Glomerular endothelial cell (primary cell): ENCODE measurements at places on chromosomes 13 and 19. TPM values are rescaled to one million over a fixed set of nuclear protein-coding genes. Genes with fewer than 3 reads are reported as not detected.

TEAD2 gene
- 55.2 and 58.0 TPM in 2 replicates for total RNA-seq

PSG3 gene
- 0.29 TPM in 1 of 2 replicates, not detected in the other for total RNA-seq

ZNF547 gene
- total RNA-seq, result 2.3 and 6.1 TPM in 2 replicates

GRIK5 gene
- total RNA-seq, result 0.23 TPM in 1 of 2 replicates, not detected in the other

ZIC5 gene
- not detected in 2 replicates for total RNA-seq

BRME1 gene
- 0.15 and 1.4 TPM in 2 replicates for total RNA-seq

ONECUT3 gene
- total RNA-seq, result not detected in 2 replicates

PRR36 gene
- not detected in 2 replicates for total RNA-seq

BTBD2 gene
- total RNA-seq, result 80.6 and 82.3 TPM in 2 replicates

CGB3 gene
- total RNA-seq, result not detected in 2 replicates

SWSAP1 gene
- 1.1 and 4.1 TPM in 2 replicates for total RNA-seq

SLC5A5 gene
- total RNA-seq, result not detected in 2 replicates

VSTM1 gene
- total RNA-seq, result not detected in 2 replicates

CCDC106 gene
- 24.0 and 28.7 TPM in 2 replicates for total RNA-seq

CYP2A6 gene
- not detected in 2 replicates for total RNA-seq

SELENOV gene
- total RNA-seq, result not detected in 2 replicates

BEST2 gene
- total RNA-seq, result not detected in 2 replicates

NCR1 gene
- total RNA-seq, result not detected in 2 replicates

TYROBP gene
- total RNA-seq, result not detected in 2 replicates

KBTBD6 gene
- 5.8 and 6.2 TPM in 2 replicates for total RNA-seq

CLASRP gene
- 42.7 and 43.3 TPM in 2 replicates for total RNA-seq

MAB21L1 gene
- not detected in 2 replicates for total RNA-seq

SMG9 gene
- 21.3 and 24.5 TPM in 2 replicates for total RNA-seq

ZNF100 gene
- total RNA-seq, result 4.3 and 4.9 TPM in 2 replicates

KCTD4 gene
- total RNA-seq, result 0.44 TPM in 1 of 2 replicates, not detected in the other

SPART gene
- total RNA-seq, result 63.0 and 67.9 TPM in 2 replicates

SLC25A30 gene
- total RNA-seq, result 10.5 and 15.9 TPM in 2 replicates

TPT1 gene
- 1,954 and 2,152 TPM in 2 replicates for total RNA-seq

CNFN gene
- total RNA-seq, result not detected in 2 replicates

ZNF611 gene
- 9.5 and 12.8 TPM in 2 replicates for total RNA-seq

CTXN1 gene
- 47.1 and 50.5 TPM in 2 replicates for total RNA-seq

PSG7 gene
- total RNA-seq, result not detected in 2 replicates

KLK14 gene
- not detected in 2 replicates for total RNA-seq

SMIM24 gene
- total RNA-seq, result not detected in 2 replicates

AMH gene
- 1.4 and 2.1 TPM in 2 replicates for total RNA-seq

NAPSA gene
- total RNA-seq, result 0.10 and 0.70 TPM in 2 replicates

NECTIN2 gene
- total RNA-seq, result 292 and 342 TPM in 2 replicates
